ENCODE measurements at places on chromosomes 3 and 15.

DNA sequence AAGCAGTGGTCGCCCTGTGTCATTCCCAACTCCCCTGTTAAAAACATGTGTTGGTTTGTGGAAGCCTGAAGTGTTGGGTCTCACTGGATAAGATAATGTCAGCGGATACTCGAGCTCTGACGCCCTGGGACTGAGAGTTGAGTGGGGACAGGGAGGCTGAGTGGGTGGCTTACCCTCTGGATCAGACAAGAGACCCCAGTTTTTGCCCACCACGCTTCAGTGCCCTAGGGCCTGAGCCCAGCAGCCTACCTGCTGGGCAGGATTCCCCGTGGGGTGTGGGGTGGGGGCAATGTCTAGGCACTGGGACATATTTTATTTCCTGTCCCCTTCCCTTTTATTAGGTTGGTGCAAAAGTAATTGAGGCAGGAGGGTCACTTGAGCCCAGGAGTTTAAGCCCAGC, 75.0 kb downstream of the SMAD6 start:
- no peak for DNase-seq

- no peak for DNase-seq
Observed at GRCh38 chr15:89067751-89068150, 20.5 kb upstream of the ABHD2 start.

DNA sequence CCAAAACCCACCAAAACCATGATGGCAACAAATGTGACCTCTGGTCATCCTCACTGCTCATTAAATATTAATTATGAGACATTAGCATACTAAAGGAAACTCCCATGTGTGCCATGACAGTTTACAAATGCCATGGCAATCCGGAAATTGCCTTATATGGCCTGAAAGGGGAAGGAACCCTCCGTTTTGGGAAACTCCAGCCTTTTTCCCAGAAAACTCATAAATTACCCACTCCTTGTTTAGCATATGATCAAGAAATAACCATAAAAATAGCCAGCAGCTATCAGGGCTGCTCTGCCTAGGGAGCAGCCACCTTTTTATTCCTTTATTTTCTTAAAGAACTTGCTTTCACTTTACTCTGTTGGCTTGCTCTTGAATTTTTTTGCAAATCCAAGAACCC, 992.7 kb downstream of the NTRK3 start:
- DNase-seq, result no peak

DNA sequence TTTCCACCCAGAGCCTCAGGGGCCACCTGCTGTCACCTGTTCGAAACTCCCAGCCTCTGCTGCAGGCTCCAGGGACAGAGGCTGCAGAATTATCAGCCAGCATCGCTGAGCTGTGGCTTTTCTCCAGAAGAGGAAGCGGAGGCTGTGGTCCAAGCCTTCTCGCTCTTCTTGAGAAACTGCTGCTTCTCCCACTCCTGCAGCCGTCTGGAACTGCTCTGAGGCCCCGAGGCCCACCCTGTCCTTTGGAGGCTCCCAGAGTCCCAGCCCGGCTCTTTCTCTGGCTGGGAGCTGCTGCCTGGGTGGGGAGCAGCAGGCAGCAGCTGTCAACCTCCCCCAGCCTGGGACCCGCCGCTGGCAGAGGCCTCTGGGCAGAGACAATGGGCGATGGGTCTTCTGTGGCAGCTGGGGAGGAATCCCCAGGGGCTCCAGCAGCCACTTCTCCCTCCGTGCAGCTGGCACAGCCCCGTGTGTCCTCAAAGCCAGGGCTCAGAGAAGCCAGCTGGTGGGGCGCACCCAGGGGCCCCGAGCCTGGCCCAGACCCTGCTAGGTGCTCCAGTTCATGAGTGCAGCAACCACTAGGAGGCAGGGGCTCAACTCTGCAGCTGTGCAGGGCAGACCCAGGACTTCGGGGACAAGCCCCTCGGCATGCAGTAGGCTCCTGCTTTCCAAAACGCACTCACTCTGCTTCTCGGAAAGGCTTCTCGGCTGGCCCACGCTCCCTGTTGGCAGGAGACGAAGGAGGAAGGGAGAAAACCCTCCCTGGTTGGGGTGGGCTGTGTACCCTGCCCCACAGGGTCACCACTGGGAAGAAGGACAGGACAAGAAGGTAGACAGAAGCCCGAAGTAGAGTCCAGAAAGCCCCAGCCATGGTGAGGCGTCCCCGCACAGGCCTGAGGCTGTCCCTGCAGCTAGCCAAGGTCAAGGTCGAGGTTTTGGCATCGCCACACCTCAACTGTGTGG, 49.9 kb upstream of the FURIN start:
- peak; percentile 22 for DNase-seq

DNA sequence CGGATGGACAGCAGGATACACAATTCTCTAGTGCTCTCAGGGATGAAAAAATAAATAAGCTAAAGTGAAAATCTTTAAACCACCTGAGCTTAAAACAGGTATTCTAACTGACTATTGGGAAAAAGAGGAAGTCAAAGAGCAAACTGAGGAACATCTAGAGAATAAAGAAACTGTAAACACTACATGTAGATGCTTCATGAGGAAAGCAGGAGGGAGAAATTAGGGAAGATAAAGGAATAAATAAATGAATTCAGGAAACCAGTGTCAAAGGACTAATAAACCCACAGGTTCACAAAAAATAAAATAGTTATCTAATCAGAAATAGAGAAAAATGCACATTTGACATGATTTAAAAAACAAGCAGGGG, 525 bp upstream of the MCCC1 start:
- DNase-seq, result no peak

DNA sequence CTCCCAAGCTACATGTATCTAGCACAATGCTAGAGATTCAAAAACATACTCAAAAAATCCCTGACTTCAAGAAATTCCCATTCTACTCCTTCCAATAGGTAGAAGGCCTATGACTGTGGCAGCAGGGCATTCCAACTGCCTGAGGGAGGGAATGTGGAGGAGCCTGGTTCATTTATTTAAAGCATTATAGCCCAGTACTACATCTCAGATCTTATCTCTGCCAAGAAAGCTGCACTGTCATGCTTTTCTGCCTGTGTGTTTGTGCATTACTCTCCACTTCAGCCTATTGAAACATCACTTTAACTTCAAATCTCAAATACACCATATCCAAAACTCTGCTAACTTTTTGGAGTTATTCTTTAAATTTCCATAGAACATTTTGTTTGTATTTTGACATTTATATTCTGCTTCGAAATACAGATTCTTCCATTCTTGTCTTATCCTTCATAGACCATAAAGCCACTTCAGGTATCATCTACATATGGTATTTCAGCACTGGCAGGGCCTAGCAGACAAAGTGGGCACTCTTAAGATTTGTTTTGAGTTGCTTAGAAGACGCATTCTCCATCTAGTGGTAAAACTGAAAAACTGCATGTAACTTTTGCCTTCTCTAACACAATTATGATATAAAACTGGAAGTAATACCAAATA, 59.1 kb upstream of the NEDD4 start:
- peak; percentile 65 for DNase-seq

GRCh38 chr15:68481321-68481720, 49.4 kb upstream of the ITGA11 start:
- DNase-seq, result no peak

- peak; percentile 59 for DNase-seq
Observed at GRCh38 chr3:158539414-158540014, 31.5 kb upstream of the MLF1 start.

GRCh38 chr15:66169023-66169422, 84.5 kb downstream of the MEGF11 start:
- DNase-seq, result no peak

GRCh38 chr15:51727141-51727897, 10.1 kb downstream of the LYSMD2 start:
- no peak for DNase-seq

GRCh38 chr3:186060222-186060621, 48.7 kb downstream of the ETV5 start:
- DNase-seq, result no peak

GRCh38 chr3:24196526-24196925, 251.4 kb downstream of the NR1D2 start:
- no peak for DNase-seq

DNA sequence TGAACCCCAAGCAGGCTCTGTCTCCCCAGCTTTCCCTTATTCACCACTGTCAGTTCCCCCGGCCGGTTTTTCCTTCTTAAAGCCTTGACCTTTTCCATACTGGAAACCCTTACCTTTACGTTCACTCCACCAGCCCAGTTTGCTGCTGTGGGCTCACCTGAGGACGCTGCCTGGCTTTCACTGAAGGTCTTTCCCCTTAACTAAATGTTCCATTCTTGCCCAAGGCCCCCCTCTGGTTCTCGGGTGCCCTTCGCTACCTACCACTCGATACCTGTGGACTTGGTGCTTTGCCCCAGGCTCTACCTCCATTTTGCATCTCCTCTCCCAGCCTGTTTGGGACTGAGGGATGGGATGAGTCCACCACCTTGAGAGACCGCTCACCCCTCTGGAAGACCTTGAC, 851 bp downstream of the AP2M1 start:
- no peak for DNase-seq

- DNase-seq, result no peak
Observed at GRCh38 chr3:5376761-5377160, 189.3 kb downstream of the EDEM1 start.

GRCh38 chr3:167866331-167866730, 130.8 kb downstream of the SERPINI1 start:
- DNase-seq, result no peak
